ENCODE measurements at places on chromosomes 2 and 18. TPM values are rescaled to one million over a fixed set of nuclear protein-coding genes. Genes with fewer than 3 reads are reported as not detected.

Gene MDH1B
- total RNA-seq: 0.20 TPM

Gene RUFY4
- total RNA-seq: 0.23 TPM

Gene LINC00305
- not detected for total RNA-seq

Gene RNF144A
- 47.3 TPM for total RNA-seq

Gene LAMA3
- 0.44 TPM for total RNA-seq

Gene REG1B
- 5.4 TPM for total RNA-seq

Gene SERTAD2
- total RNA-seq: 25.5 TPM

Gene RGPD3
- total RNA-seq: 0.16 TPM

Gene CD226
- total RNA-seq: 54.0 TPM

Gene M1AP
- not detected for total RNA-seq

- DNase-seq: no peak
- H3K4me1 ChIP-seq: no peaks in the 10 kb centered on the region
- H3K27ac ChIP-seq: no peak overlapping the region
- H3K4me3 ChIP-seq: no peak overlapping the region
Measured at GRCh38 chr18:41949206-41949920, 5.7 kb upstream of the PIK3C3 start.

DNA sequence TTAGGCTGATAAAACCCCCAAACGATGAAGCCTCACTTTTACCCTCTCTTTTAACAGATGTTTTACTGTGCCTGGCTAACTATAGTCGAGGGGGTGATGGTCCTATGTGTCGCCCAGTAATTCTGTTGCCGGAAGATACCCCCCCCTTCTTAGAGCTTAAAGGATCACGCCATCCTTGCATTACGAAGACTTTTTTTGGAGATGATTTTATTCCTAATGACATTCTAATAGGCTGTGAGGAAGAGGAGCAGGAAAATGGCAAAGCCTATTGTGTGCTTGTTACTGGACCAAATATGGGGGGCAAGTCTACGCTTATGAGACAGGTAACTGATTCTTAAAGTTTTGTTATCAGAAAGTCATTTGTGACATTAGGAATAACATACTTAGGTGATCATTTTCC, 20.4 kb downstream of the MSH6 start:
- H3K27me3 ChIP-seq: no peaks in the 10 kb centered on the region
- no peak overlapping the region for H3K27ac ChIP-seq

DNA sequence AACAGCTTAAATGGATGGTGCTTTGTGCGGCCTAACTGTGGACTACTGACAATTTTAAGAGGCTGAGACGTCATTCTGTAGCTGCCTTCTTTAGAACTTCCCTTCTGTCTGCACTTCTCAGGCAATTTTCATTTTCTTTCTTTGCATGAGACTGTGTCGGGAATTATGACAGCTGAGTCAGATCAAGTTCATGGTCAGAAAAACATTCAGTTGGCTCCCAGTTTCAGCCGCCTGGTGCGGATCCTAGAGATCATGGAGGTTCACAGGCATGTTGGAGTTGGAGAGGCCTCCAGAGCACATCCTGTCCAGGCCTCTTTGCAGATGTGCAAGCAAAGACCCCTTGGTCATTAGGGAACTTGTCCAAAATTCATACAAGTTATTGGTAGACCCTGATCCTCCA, 135.0 kb downstream of the TANC1 start:
- H3K36me3 ChIP-seq: no peaks in the 10 kb centered on the region
- no peaks in the 10 kb centered on the region for H3K27me3 ChIP-seq
- no peaks in the 10 kb centered on the region for H3K4me1 ChIP-seq
- H3K27ac ChIP-seq: no peak overlapping the region

DNA sequence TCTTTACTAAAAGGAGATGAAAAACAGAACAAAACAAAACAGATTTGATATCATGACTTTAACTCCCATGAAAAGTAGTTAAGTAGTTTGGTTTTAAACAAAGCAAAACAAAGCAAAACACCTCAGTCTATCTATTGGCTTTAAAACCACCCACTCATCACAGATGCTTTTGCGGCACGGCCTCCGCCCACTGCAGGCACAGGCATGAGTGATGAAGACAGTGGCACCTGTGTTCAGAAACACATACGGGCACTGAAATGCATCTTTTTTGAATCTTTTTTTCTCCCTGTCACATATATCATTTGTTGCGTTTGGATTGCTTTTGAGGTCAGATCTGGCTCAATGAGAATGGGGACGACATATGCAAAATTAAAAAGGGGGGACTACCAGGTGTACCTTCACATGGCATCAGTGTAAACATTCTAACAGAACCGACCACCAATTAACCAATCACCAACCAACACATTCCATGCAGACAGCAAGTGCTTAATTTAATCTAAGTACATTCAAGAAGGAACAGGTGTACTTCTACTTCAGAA, 147.4 kb upstream of the REV1 start:
- H3K4me3 ChIP-seq: no peak overlapping the region
- H3K27ac ChIP-seq: no peak overlapping the region
- no peaks in the 10 kb centered on the region for H3K27me3 ChIP-seq
- H3K4me1 ChIP-seq: no peaks in the 10 kb centered on the region

GRCh38 chr2:233413559-233414272, 59.4 kb downstream of the DGKD start:
- H3K4me3 ChIP-seq: no peak overlapping the region
- peak overlapping the region; percentile 22 for H3K27ac ChIP-seq
- peaks cover 4% of the 10 kb centered on the region for H3K36me3 ChIP-seq
- peaks cover 26% of the 10 kb centered on the region for H3K4me1 ChIP-seq

- H3K4me3 ChIP-seq: no peak overlapping the region
- H3K27ac ChIP-seq: no peak overlapping the region
- no peaks in the 10 kb centered on the region for H3K4me1 ChIP-seq
- H3K36me3 ChIP-seq: no peaks in the 10 kb centered on the region
- no peak for DNase-seq
Measured at GRCh38 chr2:68487773-68488355, 20.5 kb downstream of the APLF start.

DNA sequence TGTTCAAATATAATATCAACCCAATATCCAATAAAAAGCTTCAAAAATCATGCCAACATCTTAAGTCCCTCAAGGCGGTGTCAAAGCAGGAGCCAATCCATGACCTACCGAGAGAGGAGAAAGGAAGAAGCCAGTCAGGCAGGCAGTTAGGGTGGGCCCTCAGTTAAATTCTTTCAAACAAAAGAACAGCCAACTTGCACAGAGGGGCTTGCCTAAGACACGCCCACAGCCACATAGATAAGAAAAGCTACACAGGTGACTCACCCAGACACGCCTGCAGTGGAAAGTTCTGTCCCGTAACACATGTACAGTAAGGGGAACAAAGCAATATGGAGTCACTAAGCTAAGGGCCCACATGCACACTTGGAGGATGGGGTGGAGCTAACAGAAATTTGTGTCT, 61.3 kb downstream of the SP110 start:
- no peaks in the 10 kb centered on the region for H3K36me3 ChIP-seq
- no peaks in the 10 kb centered on the region for H3K27me3 ChIP-seq

DNA sequence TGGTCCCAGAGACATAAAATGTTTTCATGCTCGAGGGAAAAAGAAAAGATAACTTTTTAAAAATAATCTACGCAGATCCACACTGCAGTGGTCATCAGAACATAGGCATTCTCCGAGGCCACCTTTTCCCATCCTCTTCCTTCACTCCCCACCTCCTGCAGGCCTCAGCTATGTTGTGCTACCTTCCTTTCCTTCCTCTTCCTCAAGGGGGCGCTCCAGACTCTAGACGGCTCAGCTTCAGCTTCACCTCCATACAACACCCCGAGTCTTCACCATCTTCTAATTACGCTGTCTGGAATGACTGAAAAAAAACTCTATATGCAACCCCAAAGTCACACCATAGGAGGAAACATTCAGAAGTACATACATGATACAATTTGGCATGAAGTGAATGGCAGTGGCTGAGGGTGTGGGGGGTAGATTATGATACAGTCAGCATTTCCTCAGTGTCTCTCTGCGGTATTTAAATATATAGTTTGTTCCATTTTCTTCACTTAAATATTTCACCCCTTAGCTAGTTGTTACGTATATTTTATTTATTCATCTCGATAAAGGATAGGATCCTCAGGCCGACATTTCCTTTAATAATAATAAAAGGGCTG, 583.6 kb downstream of the IRS1 start:
- H3K4me3 ChIP-seq: no peak overlapping the region
- H3K36me3 ChIP-seq: no peaks in the 10 kb centered on the region
- peak; percentile 17 for DNase-seq
- no peaks in the 10 kb centered on the region for H3K27me3 ChIP-seq

GRCh38 chr18:35489913-35490490, 7.8 kb downstream of the INO80C start:
- peaks cover 2% of the 10 kb centered on the region for H3K4me1 ChIP-seq
- DNase-seq: no peak
- H3K36me3 ChIP-seq: no peaks in the 10 kb centered on the region

DNA sequence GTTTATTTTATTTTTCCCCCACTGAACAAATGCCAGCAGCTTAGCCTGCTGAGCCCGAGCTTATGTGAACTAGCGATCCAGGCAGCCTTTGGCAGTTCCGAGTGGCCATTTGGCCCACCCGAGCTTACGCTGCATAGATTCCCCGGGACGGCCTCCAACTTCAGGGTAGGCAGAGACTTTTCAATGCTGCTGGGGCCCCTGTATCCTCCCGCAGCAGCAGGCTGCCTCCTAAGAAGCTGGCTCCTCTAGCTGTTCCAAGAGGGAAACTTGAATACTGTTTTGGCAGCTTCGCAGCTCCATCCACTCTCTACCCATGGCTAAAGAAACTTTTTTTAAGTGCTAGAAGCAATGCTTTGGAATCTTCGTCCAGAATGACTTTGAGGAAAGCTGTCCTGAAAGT, 295.2 kb downstream of the SS18 start:
- H3K27me3 ChIP-seq: no peaks in the 10 kb centered on the region
- H3K36me3 ChIP-seq: no peaks in the 10 kb centered on the region
- H3K4me3 ChIP-seq: no peak overlapping the region
- H3K4me1 ChIP-seq: no peaks in the 10 kb centered on the region
- no peak overlapping the region for H3K27ac ChIP-seq

DNA sequence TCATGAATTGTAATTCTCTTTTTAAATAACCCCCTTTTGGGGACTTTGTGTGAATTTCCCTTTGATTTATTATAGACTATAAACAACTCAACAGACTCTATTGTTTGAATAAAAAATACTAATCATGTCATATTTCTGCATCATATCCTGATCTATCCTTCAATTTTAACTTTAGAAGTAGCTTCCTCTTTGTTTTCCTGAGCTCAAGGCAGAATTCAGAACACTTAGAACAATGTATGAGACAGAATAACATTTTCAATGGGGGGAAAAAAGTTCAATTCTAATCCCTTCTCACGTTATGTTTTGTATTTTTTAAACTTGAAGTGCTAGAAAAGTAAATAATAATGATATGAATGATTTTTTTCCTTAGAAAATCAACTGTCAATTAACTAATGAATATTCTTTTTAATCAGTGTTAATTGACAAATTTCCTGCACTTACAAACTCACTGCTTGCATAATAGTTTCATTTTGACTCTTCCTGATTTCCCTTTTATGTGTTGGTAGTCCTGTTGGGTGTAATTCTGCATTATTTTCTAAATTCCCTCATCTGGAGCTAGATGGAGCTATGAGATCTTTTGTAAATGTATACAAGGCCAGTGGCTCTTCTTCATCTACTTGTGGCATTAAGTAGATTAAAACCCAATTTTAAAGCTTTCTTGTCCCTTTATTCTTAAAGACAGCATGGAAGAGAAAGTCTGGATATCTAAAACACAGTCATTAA, 326.1 kb downstream of the PARD3B start:
- H3K36me3 ChIP-seq: no peaks in the 10 kb centered on the region
- H3K27ac ChIP-seq: no peak overlapping the region
- H3K4me3 ChIP-seq: no peak overlapping the region
- H3K27me3 ChIP-seq: no peaks in the 10 kb centered on the region

DNA sequence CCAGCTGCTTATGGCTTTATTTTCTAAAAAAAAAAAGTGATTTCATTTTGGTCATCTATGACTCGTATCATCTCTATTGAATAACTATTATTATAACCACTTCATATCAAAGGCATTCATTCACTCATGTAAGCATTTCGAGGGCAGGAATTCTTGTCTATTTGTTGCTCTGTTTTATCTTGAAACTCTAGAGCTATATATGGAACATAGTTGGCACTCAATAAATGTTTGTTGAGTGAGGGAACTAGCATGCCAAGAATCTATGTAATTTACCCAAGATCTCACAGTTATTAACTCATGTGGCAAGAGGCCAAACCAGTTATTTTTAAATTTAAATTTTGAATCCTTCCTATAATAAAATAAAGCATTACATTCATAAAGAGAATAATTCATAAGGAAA, 470.1 kb downstream of the TMX3 start:
- DNase-seq: no peak
- H3K36me3 ChIP-seq: no peaks in the 10 kb centered on the region
- H3K27ac ChIP-seq: no peak overlapping the region
- H3K27me3 ChIP-seq: no peaks in the 10 kb centered on the region
- no peaks in the 10 kb centered on the region for H3K4me1 ChIP-seq

DNA sequence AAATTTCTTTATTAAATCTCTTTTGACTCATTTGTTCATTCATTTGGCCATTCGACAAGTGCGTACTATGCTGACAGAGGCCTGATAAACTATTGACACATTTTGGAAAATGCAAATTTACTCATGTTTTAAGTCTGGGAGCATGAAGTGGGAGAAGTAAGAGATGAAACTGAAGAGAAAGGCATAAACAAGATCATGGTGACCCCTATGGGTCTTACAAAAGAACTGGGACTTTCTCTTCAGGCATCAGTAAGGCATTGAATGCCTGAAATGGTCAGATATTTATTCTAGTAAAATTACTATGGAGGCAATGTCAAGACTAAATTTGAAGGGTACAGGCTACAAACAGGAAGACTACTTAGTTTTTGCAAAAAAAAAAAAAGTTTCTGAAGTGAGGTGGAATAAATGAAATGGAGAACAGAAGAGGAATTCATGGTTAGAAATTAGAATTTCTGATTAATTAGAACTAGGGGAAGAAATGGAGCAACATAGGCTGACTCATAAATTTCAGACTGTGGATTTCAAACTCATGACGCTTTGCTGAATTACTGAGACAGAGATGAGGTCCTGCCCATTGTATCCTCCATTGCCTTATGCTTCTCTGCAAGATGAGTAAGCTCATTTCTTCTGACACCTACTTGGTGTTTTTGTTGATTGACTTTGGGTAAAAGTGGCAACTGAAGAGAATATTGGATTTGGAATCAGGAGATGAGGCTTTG, 32.7 kb downstream of the VSNL1 start:
- H3K4me1 ChIP-seq: no peaks in the 10 kb centered on the region
- H3K27ac ChIP-seq: no peak overlapping the region
- H3K36me3 ChIP-seq: no peaks in the 10 kb centered on the region
- H3K27me3 ChIP-seq: peaks cover 4% of the 10 kb centered on the region
- no peak overlapping the region for H3K4me3 ChIP-seq
- DNase-seq: no peak

DNA sequence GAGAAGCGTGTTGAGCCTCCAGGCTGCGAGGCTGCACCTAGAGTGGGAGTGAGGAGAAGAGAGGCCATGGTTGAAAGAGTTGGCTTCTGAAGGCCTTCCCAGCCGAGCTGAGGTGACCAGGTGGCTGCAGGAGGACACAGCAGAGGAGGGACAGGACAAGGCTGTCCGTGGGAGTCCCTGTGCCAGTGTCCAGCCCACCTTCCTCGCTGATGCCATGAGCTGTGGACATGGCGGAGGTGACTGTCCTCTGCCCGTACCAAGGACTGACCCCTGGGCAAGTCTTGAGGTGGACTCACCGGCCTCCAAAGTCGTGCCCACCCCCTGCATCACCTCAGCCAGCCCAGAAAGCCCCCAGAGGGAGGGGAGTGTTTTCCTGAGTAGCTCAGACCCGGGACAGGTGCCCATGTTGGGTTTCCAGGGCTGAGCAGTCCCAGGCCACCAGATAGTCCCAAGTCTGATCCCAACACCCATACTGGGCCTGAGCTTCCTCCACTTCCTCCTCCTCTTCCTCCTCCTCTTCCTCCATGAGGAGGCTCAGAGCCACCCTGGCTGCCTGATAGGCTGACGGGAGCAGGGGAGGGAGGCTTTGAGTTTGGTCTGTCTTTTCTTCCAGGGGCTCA, 43.0 kb upstream of the FOSL2 start:
- no peak overlapping the region for H3K4me3 ChIP-seq
- DNase-seq: no peak
- peaks cover 4% of the 10 kb centered on the region for H3K4me1 ChIP-seq
- H3K27me3 ChIP-seq: no peaks in the 10 kb centered on the region
- H3K27ac ChIP-seq: no peak overlapping the region
